ENCODE measurements at places on chromosomes 7 and 10.

- DNase-seq, result no peak
Observed at GRCh38 chr10:21084700-21085099, 187.6 kb upstream of the NEBL start.

DNA sequence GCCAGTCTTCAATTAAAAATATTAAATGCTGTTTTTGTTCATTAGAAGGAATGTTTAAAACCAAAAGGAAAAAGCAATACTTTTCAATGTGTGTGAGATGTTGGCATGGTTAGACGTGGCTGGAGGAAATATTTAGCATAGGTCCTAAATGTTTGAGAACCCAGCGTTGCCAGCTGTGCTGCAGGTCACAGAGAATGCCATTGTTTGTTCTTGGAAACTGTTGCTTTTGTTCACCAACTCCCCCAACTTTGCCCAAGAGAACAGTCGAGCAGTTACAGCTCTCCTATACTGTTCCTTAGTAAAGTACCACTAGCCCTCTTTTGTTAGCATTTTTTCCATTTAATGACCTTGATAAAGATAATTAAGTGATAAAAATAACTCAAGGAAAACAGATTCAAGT lies 44.5 kb upstream of the ELMO1 start:
- DNase-seq, result no peak

GRCh38 chr10:83848677-83849076 lies 290.6 kb upstream of the GHITM start:
- DNase-seq, result no peak

GRCh38 chr7:85000735-85001350 lies 186.0 kb downstream of the SEMA3D start:
- DNase-seq, result no peak

- no peak for DNase-seq
Observed at GRCh38 chr10:49518982-49519578, 19.8 kb downstream of the ERCC6 start.

DNA sequence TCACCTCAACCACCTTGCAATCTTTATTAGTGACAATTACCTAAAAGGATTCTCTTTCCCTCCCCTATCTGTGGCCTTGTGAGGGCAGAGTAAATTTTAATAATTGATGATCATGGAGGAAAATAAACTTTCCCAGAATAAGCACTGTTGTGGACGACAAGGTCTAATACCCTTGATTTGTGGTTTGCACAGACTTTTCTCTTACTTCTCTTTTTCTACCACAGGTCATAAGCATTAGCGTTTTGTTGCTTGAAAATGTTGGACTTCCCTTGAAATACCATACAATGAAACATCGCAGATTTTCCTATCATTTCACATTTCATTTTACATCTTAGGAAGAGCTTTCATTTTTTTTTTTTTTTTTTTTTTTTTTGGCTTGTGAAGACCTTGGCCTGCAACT lies 188.1 kb upstream of the TMEM72 start:
- no peak for DNase-seq

DNA sequence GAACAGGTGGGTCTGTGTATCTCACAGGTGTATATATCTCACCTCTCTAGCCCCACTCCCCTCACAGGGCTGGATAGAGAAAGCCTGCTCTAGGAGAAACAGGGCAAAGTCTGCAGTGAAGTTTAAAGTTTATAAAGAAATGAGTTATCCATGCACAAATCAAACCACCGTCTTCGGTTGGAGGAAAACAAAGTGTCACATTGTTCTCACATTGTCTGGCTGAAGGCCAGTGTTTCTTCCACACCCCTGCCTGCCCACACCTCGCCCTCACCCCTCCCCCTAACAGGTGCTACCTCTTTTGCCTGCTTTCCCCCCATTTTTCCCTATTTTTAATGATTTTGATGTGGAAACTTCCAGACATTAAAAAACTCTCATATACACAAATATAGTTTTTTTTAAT lies 25.8 kb downstream of the AQP1 start:
- DNase-seq, result no peak

GRCh38 chr7:108515630-108516029 lies 10.3 kb downstream of the PNPLA8 start:
- DNase-seq, result no peak

GRCh38 chr10:11593612-11594011 lies 17.8 kb downstream of the USP6NL start:
- no peak for DNase-seq

- no peak for DNase-seq
Observed at GRCh38 chr7:106947244-106947728, 82.2 kb downstream of the PIK3CG start.

- no peak for DNase-seq
Observed at GRCh38 chr10:90289037-90289436, 568.8 kb downstream of the HTR7 start.

DNA sequence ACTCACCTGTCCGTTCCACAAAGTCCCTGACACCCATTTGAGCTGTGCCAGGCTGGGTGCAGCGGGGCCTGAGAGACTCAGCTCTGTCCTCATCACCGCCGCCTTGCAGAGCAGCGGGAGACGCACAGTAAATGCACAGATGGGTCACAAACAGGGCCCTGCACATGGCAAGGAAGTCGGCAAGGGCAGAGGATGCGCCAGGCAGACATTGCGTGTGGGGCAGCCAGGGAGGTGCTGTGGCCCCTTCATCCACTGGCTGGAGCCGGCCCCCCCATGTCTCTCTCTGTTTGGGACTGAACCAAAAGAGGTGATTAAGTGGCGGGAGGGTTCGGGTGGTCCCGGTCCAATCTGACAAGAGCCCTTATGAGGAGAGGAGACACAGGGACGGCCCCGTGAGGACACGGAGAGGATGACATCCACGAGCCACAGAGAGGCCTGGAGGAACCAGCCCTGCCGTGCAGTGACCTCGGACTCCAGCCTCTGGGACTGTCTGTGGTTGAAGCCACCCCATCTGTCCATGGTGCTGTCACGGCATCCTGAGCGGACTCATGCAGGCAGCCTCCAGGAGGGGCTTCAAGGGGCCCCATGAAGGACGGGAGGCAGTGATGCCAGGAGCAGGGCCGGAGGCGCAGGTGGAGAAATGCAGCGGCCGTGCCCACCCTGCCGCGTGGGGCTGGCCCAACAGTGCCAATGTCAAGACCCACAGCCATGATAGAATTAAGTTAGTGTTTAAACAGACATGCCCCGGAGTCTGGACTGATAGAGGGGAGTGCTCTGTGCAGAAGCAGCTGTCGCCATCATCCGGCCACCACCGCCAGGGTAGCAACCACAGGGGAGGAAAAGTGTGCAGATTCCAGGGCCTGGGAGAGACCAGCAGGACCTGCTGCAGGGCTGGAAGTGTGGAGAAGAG lies 28.4 kb upstream of the FOXL3 start:
- DNase-seq, result no peak

- DNase-seq, result no peak
Observed at GRCh38 chr7:1388703-1389335, 70.5 kb downstream of the MICALL2 start.

- no peak for DNase-seq
Observed at GRCh38 chr7:106927536-106927935, 62.5 kb downstream of the PIK3CG start.

DNA sequence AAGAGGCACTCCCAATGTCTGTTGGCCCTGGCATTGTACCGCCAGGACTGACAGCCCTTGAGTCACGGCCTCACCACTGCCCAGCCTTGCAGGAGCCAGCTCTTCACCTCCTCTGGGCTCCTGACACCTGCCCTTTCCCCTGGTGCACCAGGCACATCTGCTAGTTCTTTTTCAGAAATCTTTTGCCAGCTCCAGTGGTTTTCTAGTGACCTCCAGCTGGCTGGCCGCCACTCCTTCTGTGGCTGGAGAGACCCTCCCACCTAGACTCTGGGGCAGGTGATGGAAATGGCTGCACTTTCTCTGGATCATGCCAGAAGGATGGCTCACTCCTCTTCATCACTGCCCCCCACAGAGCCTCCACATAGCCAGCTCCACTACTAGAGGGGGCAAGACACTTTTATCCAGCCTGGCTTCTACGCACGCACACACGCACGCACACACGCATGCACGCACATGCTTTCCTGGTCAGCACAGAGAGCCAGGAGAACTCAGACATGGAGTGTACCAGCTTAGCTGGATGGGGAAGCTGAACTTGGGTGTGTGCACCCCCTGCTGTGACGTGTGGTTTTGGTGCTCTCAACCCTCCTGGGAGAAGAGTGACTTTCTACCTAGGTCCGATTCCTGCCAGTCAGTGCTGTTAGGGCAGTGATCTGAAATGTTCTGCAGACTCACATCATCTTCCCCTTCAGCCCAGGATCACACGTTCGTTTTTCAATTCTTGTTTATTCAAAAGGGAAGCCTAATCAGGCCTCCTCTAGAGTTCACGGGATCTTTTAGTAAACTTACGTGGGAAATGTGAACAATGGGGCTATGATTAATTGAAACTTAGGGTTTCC lies 222.0 kb downstream of the PRPF18 start:
- no peak for DNase-seq

GRCh38 chr7:29202651-29203069 lies 8.1 kb downstream of the CHN2 start:
- no peak for DNase-seq

DNA sequence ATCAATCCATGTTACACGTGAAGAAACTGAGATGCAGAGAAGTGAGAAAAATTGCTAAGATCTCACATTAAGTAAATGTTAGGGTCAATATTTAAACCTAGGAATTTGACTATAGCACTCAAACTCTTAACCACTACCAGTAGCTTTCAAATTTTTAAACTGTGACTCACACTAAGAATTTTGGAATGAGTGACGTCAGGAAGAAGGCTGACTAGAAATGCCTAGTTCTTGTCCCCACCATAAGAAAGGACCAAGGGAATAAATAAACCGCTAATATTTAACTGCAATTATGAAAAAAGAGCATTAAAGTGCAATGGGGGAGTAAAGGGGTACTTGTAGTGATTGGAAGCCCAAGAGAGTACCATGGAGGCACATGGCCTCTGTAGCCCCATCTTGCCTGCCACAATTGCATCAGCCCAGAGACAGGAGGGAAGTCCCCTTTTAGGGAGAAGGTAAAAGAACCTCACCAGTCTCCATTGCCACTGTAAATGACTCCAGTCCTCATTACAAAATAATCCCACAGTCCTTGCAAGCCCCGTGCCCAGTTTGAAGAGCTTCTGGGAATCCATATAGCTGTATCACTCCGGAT lies 3.5 kb upstream of the AKR1B1 start:
- no peak for DNase-seq

GRCh38 chr10:124527874-124528395 lies 66.3 kb downstream of the LHPP start:
- no peak for DNase-seq

GRCh38 chr7:127704211-127704610 lies 52.2 kb downstream of the SND1 start:
- DNase-seq, result no peak

DNA sequence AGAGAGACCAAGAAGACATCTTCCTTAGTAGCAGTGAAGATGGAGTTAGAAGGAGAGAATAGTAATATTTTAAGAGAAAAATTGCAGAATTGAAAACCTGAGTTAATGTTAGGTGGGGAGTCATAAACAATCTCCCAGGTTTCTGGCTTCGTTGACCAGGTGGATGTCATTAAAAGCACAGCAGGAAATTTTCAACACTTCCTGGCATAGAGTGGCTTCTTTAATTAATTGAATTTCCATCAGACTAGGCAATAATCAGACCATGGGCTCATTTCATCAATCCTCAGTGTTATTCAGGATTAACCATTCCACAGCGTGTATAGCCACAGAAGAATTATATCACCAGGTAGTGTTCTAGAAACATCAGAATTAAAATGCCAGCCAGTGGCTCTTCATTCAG lies 268.2 kb downstream of the CCDC3 start:
- DNase-seq, result no peak

- no peak for DNase-seq
Observed at GRCh38 chr7:156251861-156252260, 388.7 kb upstream of the RNF32 start.

DNA sequence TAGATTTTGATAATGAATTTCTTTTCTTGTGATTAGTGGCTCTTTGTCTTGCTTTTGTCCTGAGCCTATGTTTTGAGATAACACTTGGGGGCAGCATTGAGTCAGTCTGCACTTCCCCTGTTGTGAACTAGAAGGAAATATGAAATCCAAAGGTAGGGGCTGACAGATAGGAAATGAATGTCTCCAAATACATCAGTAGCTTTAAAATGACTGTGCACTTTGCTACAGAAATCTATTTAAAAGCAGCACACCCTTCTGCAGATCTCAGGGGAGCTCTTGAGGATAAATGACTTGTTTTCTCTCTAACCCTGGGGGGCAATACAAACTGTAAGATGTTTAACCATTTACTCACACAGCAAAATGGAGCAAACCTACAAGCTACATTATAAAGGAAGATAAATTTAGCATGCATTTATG lies 176.0 kb upstream of the MYO3A start:
- DNase-seq, result no peak

DNA sequence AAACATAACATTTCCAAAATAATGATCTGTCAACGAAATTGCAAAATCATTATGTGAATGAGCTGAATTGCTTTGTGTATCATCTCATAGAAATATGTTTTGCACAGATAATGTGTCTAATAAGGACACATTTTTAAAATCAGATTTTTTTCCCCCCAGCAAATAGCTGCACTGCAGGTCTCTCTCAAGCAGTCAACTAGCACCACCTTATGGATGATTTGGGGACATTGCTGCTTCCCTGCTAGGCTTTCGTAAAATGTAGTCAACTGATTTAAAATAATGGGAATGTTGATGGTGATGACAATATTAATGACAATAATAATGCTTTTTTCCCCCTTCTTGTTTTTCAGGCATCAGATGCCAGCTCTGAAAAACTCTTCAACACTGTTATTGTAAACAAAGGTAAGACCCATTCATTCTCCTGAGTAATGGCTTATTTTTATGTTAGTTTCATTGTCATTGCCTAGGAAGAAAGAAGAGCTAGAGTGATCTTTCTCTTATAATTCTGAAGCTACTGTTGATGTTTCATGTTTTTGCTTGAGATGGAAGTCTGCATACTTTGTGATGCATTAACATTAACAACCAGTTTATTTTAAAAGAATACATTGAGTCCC lies 433.6 kb upstream of the GALNT17 start:
- no peak for DNase-seq
